ENCODE measurements at places on chromosomes 13 and 19. TPM values are rescaled to one million over a fixed set of nuclear protein-coding genes. Genes with fewer than 3 reads are reported as not detected.

DNA sequence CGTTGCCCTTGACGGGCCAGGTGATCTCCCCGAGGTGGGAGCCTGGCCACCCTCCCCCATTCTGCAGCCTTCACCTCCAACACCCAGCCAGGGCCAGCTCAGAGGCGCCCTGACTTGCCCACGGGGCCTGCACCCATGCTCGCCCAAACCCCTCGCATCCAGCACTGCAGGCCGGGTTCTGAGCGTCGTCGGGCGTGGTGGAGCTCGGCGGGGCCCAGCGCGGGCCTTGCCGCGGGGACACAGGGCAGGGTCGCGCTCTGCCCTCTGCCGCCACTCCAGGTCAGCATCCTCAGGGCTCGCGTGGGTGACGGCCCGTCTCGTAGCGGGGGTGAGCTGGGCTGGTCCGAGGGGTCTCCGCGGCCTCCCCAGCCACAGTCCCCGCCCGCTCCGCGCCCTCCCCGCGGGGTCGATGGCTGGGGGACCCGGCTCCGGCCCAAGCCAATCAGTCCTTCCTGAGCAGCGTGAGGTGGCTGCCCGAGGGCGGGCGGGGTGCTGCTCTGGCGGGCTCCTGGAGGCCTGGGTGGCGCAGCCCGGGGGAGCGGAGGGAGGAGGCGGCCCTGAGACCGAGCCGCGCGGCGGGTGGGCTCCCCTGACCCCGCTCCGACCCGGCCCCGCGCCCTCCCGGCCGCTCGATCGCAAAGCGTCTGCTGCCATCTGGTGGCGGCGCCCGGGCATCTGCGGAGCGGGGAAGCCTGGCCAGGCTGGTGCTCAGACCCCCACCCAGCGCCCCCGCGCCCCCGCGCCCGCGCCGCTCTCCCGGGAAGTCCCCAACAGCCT, 61.4 kb downstream of the CCNE1 start:
- peak overlapping the region; percentile 45 for H3K4me3 ChIP-seq
- H3K27ac ChIP-seq = no peak overlapping the region
- H3K36me3 ChIP-seq = no peaks in the 10 kb centered on the region
- peaks cover 22% of the 10 kb centered on the region for H3K4me1 ChIP-seq

- H3K27me3 ChIP-seq = no peaks in the 10 kb centered on the region
- H3K4me1 ChIP-seq = peaks cover 49% of the 10 kb centered on the region
- peaks cover 8% of the 10 kb centered on the region for H3K36me3 ChIP-seq
- DNase-seq = peak; percentile 43
- peak overlapping the region; percentile 72 for H3K4me3 ChIP-seq
These were observed 1.1 kb upstream of the CALR start for GRCh38 chr19:12937093-12937926.

DNA sequence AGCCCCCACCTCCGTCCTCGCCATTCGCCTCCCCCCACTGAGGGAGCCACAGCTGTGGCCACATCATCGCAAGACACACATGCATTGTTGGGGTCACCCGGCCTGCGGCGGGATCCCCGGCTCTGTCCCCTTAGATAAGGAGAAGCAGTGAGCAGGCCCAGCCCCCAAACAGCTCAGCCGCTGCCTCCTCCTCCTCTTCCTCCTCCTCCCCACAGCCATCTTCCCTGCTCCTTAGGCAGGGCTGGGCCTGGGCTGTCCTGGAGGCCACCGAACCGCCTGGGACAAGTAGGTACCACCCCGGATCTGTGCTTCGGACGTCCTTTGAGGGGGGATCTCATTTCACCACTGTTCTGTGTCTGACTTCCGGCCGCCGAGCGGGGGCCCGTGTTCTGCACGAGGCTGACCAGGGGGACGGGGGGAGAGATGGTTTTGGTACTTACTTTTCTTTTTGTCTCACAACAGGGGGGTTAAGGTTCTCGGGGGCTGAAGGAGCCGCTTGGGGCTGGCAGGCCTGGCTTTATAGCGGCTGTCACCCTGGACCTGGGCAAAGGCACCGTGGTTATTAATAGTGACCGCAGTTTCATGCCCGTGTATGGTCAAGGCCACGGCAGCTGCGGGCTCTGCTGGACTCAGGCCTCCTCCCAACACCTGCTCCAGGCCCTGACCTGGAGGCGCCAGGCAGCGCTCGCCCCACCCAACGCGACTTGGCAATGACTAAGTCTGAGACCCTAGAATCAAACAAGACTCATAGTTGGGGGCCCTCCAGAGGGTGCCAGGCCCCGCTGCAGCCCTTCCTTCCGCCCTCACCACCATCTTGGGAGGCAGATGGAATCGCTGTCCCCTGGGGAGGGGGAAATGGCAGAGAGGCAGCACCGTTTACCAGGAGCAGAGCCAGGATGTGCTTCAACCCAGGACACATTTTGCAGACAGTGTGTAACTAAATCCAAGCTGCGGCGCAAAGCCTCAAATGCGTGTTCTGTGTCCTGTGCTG, 18.3 kb downstream of the NMRK2 start:
- H3K27me3 ChIP-seq = no peaks in the 10 kb centered on the region
- H3K4me1 ChIP-seq = peaks cover 6% of the 10 kb centered on the region
- DNase-seq = no peak
- no peak overlapping the region for H3K4me3 ChIP-seq
- no peaks in the 10 kb centered on the region for H3K36me3 ChIP-seq

GRCh38 chr13:78341032-78341431, 262.3 kb downstream of the POU4F1 start:
- H3K27ac ChIP-seq = no peak overlapping the region
- H3K4me3 ChIP-seq = no peak overlapping the region
- no peaks in the 10 kb centered on the region for H3K4me1 ChIP-seq
- H3K36me3 ChIP-seq = no peaks in the 10 kb centered on the region

DNA sequence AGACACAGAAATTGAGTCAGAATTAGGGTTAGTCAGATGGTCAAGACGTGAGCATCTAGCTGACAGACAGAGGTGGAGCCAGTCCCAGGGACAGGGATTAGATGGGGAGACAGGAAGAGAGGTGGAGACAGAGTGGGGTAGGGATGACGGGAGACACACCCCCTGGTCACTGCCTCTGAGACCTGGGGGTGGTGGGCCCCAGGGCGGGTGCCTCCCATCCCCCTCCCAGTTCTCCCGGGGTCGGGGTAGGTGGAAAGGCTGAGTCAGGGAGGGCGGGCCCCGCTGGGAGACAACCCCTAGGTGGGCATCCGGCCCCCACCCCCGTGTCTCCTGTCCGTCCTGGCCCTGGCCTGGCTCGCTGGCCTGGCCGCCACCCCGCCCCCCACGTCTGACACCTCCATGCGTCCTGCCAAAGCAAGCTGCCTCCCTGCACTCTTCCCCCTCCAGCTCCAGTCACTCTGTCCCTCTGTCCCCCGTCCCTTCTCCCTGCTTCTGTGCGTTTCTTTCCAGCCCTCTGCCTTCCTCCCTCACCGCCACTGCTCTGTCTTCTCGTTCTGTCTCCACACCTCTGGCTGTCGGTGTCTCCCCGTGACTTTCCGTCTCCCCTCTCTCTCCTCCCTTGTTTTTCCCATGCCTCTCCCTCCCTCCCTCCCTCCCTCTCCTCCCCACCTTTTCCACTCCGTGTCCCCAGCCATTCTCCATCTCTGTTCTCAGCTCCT, 15.1 kb downstream of the CCDC97 start:
- H3K4me1 ChIP-seq = peaks cover 74% of the 10 kb centered on the region
- H3K27ac ChIP-seq = peak overlapping the region; percentile 74
- peaks cover 9% of the 10 kb centered on the region for H3K36me3 ChIP-seq
- no peaks in the 10 kb centered on the region for H3K27me3 ChIP-seq
- H3K4me3 ChIP-seq = peak overlapping the region; percentile 69
- peak; percentile 82 for DNase-seq

- H3K27me3 ChIP-seq = no peaks in the 10 kb centered on the region
- no peak overlapping the region for H3K4me3 ChIP-seq
- H3K27ac ChIP-seq = no peak overlapping the region
- H3K4me1 ChIP-seq = no peaks in the 10 kb centered on the region
- no peaks in the 10 kb centered on the region for H3K36me3 ChIP-seq
- no peak for DNase-seq
These were observed 327.5 kb upstream of the DACH1 start for GRCh38 chr13:72194523-72194922.

DNA sequence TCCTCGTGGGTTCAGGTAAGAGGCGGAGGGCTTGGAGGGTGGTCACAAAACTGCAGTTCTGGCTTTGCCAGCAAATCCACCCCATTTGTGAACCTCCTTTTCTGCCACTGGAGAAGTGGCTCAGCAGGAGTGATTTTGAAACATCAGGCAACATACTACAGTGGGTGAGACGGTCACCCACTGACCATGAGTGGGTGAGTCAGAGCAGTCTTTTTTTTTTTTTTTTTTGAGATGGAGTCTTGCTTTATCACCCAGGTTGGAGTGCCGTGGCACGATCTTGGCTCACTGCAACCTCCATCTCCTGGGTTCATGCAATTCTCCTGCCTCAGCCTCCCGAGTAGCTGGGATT, 3.0 kb downstream of the TOMM40 start:
- H3K27me3 ChIP-seq = no peaks in the 10 kb centered on the region
- H3K27ac ChIP-seq = no peak overlapping the region
- H3K4me3 ChIP-seq = no peak overlapping the region
- peaks cover 28% of the 10 kb centered on the region for H3K4me1 ChIP-seq
- peaks cover 42% of the 10 kb centered on the region for H3K36me3 ChIP-seq

DNA sequence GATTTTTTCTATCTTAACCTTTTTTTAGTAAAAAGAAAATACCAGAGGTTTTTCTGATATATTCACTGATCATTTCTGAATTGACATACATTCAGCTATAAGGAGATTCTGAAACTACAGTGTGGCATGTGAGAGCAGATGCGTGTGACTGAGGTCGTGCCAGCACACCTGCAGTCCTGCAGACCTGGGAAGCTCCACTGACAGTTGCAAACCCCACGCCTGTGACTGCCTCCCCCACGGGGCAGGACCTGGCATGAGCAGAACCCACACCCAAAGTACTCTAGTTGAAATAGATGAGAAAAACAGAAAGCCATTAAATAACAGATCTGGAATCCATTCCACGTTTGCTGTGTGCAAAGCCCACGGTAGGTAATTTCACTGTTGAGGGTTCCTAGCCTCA, 80.7 kb downstream of the TEX29 start:
- H3K27ac ChIP-seq = no peak overlapping the region
- DNase-seq = no peak
- no peaks in the 10 kb centered on the region for H3K36me3 ChIP-seq
- no peak overlapping the region for H3K4me3 ChIP-seq
- peaks cover 76% of the 10 kb centered on the region for H3K27me3 ChIP-seq
- peaks cover 12% of the 10 kb centered on the region for H3K4me1 ChIP-seq

SNRPD2 gene
- total RNA-seq = 485 TPM

- H3K36me3 ChIP-seq = no peaks in the 10 kb centered on the region
- H3K4me1 ChIP-seq = peaks cover 71% of the 10 kb centered on the region
- H3K4me3 ChIP-seq = peak overlapping the region; percentile 55
- peak overlapping the region; percentile 59 for H3K27ac ChIP-seq
- DNase-seq = no peak
These were observed 33.9 kb downstream of the CCNE1 start for GRCh38 chr19:29845574-29846176.

GRCh38 chr19:16920816-16921529, 32.2 kb downstream of the F2RL3 start:
- no peak for DNase-seq
- no peaks in the 10 kb centered on the region for H3K4me1 ChIP-seq
- H3K27me3 ChIP-seq = no peaks in the 10 kb centered on the region
- no peaks in the 10 kb centered on the region for H3K36me3 ChIP-seq

- no peak overlapping the region for H3K4me3 ChIP-seq
- no peak for DNase-seq
- H3K27ac ChIP-seq = no peak overlapping the region
- no peaks in the 10 kb centered on the region for H3K27me3 ChIP-seq
These were observed 23.5 kb downstream of the MTUS2 start for GRCh38 chr13:28843639-28844038.

- H3K4me3 ChIP-seq = no peak overlapping the region
- peaks cover 9% of the 10 kb centered on the region for H3K4me1 ChIP-seq
- no peaks in the 10 kb centered on the region for H3K36me3 ChIP-seq
- no peak for DNase-seq
- peaks cover 1% of the 10 kb centered on the region for H3K27me3 ChIP-seq
These were observed 10.6 kb downstream of the POU2F2 start for GRCh38 chr19:42121656-42122069.

GRCh38 chr19:29364224-29364726, 151.3 kb upstream of the UQCRFS1 start:
- H3K4me3 ChIP-seq = no peak overlapping the region
- no peaks in the 10 kb centered on the region for H3K36me3 ChIP-seq
- DNase-seq = no peak
- H3K27ac ChIP-seq = no peak overlapping the region
- H3K27me3 ChIP-seq = no peaks in the 10 kb centered on the region

PTGIR gene
- not detected for total RNA-seq

LYPD5 gene
- not detected for total RNA-seq

GRCh38 chr13:26989261-26989956, 182.2 kb downstream of the USP12 start:
- H3K36me3 ChIP-seq = no peaks in the 10 kb centered on the region
- peaks cover 97% of the 10 kb centered on the region for H3K4me1 ChIP-seq
- peak overlapping the region; percentile 56 for H3K27ac ChIP-seq
- peak overlapping the region; percentile 42 for H3K4me3 ChIP-seq
- no peak for DNase-seq
- H3K27me3 ChIP-seq = no peaks in the 10 kb centered on the region

- H3K36me3 ChIP-seq = no peaks in the 10 kb centered on the region
- peak; percentile 56 for DNase-seq
- H3K27me3 ChIP-seq = peaks cover 4% of the 10 kb centered on the region
- H3K27ac ChIP-seq = no peak overlapping the region
- peaks cover 14% of the 10 kb centered on the region for H3K4me1 ChIP-seq
- no peak overlapping the region for H3K4me3 ChIP-seq
These were observed 4.9 kb upstream of the GIPC3 start for GRCh38 chr19:3580156-3580934.

DNA sequence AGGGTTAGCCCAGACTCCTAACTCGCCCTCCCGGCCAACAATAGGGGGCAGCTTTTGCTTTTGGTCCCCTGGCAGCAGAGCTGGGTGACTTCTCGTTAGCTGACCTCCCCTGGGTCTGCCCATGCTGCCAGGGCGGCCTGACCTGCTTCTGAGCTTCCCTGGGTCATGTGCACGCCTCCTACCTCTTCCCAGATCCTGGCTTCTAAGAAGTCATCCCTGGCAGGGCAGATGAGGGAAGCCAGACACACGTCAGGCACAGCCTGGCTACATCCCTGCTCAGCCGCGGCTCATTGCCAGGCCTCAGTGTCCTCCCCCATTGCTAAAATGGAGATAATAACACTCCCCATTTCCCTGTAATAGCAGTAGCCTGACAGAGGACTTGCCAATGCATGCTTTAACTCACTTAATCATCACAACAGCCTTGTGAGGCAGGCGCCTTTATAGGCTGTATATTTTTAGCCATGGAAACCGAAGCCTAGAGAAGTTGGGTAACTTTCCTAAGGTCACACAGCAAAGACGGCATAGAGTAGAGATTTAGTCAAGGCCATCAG, 2.1 kb downstream of the KCNK6 start:
- no peak overlapping the region for H3K27ac ChIP-seq
- H3K27me3 ChIP-seq = peaks cover 8% of the 10 kb centered on the region

Measured in HepG2 (cell line).